GM23248 (cell line): ENCODE measurements at places on chromosomes 12 and 14. TPM values are rescaled to one million over a fixed set of nuclear protein-coding genes. Genes with fewer than 3 reads are reported as not detected.

The NANOG gene
- 0.13 TPM in 1 of 2 replicates, not detected in the other for total RNA-seq

The IAPP gene
- total RNA-seq = not detected in 2 replicates

The KLRD1 gene
- total RNA-seq = 0.11 and 0.13 TPM in 2 replicates

The SYNJ2BP gene
- total RNA-seq = 12.2 and 13.3 TPM in 2 replicates

The IRAK3 gene
- total RNA-seq = 3.7 and 6.6 TPM in 2 replicates

The KRT73 gene
- not detected in 2 replicates for total RNA-seq

DNA sequence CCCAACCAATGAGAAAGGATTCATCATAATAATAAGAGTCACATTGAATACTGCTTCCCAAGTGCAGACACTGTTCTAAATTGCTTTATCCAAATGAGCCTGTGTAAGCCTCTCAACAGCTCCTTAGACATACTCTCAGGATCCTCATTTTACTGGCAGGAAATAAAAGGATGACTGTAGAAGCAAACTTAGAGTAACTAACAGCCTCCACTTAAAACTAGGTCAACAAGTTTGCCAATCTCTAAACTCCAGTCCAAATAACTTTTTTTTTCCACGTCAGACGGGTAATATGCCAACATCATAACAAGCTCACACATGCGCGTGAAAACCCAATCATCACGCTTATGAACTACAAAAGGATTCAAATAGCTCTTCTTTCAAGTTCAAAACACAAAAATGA is 15.3 kb upstream of the DPF3 start:
- H3K27me3 ChIP-seq = no peaks in the 10 kb centered on the region
- peak; percentile 65 for DNase-seq
- H3K27ac ChIP-seq = peak overlapping the region; percentile 41
- peaks cover 52% of the 10 kb centered on the region for H3K4me1 ChIP-seq
- H3K4me3 ChIP-seq = no peak overlapping the region; the same call in 1 of the 2 replicates

GRCh38 chr12:109783135-109783964 is 49.8 kb downstream of the TRPV4 start:
- H3K4me1 ChIP-seq = no peaks in the 10 kb centered on the region
- DNase-seq = no peak
- no peaks in the 10 kb centered on the region for H3K36me3 ChIP-seq
- H3K4me3 ChIP-seq = no peak overlapping the region
- H3K27ac ChIP-seq = no peak overlapping the region

DNA sequence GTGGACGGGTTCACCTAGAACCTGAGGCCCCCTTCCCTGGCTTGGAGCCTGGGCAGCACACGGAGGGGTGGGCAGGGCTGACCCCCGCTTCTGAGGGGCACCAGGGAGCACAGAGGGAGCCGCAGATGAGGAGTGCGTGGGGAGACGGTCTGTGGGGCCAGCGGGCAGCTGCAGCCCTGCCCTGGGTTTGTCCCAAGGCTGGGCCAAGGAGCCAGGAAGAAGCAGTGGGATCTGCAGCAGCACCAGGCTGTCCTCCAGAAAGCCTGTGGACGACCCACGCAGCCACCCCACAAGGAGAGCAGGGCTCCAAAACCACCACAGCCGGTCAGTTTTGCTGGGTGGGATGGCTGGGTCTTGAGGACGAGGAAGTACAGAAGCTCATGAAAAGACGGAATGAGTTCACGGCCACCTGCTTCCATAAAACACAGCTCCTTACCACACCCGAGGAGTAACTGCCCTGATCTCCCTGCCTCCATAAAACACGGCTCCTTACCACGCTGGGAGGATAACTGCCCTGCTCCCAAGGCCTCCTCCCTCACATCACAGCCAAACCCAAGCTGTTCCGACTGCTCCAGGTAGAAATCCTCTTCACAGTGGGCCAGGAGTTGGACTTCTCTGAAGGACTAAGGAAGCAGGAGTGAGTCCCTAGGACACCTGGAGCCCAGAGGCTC is 9.9 kb upstream of the GOLGA3 start:
- peak overlapping the region; percentile 12; the same call in 1 of the 2 replicates for H3K27ac ChIP-seq
- H3K27me3 ChIP-seq = no peaks in the 10 kb centered on the region
- peaks cover 28% of the 10 kb centered on the region for H3K36me3 ChIP-seq
- no peaks in the 10 kb centered on the region for H3K4me1 ChIP-seq
- no peak for DNase-seq
- H3K4me3 ChIP-seq = no peak overlapping the region

GRCh38 chr14:54562334-54562733 is 4.6 kb upstream of the SAMD4A start:
- peaks cover 30% of the 10 kb centered on the region for H3K4me1 ChIP-seq
- peak overlapping the region; percentile 7 for H3K4me3 ChIP-seq
- H3K27ac ChIP-seq = peak overlapping the region; percentile 64
- no peaks in the 10 kb centered on the region for H3K27me3 ChIP-seq
- H3K36me3 ChIP-seq = no peaks in the 10 kb centered on the region
- DNase-seq = peak; percentile 79

- H3K4me1 ChIP-seq = no peaks in the 10 kb centered on the region
- H3K27ac ChIP-seq = no peak overlapping the region
- no peaks in the 10 kb centered on the region for H3K36me3 ChIP-seq
Observed at GRCh38 chr12:18975933-18976332, 153.6 kb upstream of the PLEKHA5 start.

DNA sequence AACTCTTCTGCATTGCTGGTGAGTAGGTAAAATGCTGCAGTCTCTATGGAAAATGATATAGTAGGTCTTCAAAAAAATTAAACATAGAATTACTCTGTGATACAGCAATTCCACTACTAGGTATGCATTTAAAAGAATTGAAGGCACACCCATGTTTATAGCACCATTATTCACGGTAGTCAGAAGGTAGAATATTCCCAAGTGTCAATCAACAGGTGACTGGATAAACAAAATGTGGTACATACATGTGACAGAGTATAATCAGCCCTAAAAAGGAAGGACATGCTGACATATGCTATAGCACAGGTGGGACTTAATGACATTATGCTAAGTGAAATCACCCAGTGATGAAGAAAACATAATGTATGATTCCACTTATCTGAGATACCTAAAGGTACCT is 123.3 kb downstream of the CCER1 start:
- H3K4me1 ChIP-seq = no peaks in the 10 kb centered on the region
- no peak for DNase-seq
- H3K27me3 ChIP-seq = no peaks in the 10 kb centered on the region
- H3K4me3 ChIP-seq = no peak overlapping the region
- H3K27ac ChIP-seq = no peak overlapping the region

DNA sequence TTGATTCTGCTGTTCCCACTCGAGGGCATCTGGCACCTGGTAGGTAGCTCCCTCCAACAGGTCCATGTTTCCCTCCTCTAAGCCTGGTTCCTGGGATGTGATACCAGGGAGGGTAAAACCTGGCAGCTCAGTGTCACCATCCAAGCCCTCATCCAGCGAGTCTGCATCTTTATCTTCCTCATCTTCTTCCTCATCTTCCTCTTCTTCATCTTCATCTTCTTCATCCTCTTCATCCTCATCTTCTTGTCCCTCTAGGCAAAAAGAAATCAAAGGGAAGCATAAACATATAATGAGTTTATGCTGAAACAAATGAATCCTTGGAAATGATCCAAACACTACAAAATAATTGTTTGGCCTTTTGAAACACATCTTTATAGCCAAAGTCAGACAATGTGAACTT is 55.3 kb downstream of the ARMH4 start:
- H3K4me3 ChIP-seq = no peak overlapping the region
- H3K27ac ChIP-seq = no peak overlapping the region
- peaks cover 3% of the 10 kb centered on the region; the same call in 1 of the 2 replicates for H3K4me1 ChIP-seq
- DNase-seq = no peak

DNA sequence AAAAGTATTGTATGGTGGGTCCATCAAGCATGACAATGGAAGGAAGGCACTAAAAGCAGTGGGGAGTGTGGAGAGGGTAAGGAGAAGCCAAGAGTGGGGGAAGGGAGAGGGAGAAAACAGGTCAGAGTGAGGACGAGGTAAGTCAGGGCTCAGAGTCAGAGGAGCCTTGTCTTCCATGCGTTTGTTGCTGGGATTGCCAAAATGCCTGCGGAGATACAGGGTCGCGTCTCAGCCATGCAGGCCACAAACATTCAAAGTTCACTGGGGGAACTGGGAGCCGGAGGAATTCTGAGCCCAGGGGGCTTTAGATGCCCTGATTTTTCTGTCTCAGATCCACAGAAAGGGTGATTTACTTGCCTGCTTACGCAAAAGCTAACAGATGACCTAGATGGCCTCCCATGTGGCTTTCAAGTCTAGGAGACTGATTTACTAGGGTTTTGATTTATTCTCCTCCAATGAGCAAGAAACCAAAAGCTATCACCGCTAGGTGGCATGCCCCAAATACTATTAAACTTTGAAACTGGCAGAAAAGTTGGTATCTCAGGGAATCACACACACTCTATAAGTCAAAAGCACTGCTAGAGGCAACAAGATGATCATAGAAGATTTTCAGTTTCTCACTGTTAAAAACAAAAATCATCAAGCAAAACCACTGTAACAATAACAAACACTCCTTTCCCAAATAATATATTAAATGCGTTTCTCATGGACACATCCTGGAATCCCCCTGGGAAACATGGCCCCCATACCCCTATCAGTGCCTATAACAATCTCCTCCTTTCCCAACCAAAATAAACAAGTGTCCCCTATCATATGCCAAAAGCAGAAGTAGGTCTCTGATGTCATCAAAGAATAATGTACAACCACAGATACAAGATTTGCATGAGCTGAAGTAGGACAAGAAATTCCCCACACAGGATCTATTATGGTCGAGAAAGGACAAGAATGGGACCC is 26.6 kb upstream of the MDM1 start:
- no peaks in the 10 kb centered on the region for H3K27me3 ChIP-seq
- H3K4me3 ChIP-seq = no peak overlapping the region
- no peak overlapping the region for H3K27ac ChIP-seq
- peak; percentile 80 for DNase-seq
- no peaks in the 10 kb centered on the region for H3K36me3 ChIP-seq

DNA sequence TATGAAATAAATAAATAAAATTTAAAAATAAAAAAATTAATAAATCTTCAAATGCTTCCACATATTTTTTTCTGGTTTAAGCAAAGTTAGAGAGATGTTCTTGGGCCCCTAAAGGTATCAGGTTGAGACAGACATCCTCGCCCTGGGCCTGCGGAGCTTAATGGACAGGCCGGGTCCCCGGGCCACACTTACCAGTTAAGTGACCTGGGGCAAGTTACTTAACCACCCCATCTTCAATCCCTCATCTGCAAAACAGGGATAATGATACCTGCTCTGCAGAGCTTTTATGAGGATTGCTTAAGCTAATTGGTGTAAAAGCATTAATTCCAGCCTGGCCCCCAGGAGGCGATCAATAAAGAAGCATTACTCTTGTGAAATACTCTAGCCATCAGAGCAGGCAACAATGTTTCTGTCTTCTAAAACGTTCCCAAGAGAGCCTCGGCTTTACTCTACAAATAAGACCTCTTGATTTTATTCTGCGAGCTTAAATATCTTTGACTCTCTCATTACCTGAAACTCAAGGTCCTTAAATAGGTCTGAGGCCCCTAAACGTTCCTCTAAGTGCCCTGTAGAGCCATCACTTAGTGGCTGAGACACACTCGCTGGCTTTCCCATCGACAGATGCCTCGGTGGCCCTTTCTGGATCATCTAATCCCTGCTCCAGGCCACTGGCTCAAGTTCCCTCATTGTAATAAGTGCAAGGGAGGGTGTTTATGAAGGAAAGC is 81.1 kb upstream of the DIO3 start:
- peaks cover 26% of the 10 kb centered on the region for H3K27me3 ChIP-seq
- DNase-seq = no peak
- no peaks in the 10 kb centered on the region for H3K36me3 ChIP-seq
- H3K4me1 ChIP-seq = peaks cover 13% of the 10 kb centered on the region
- no peak overlapping the region for H3K4me3 ChIP-seq

- DNase-seq = peak; percentile 66
- H3K27ac ChIP-seq = no peak overlapping the region
- H3K36me3 ChIP-seq = no peaks in the 10 kb centered on the region
Observed at GRCh38 chr12:39990122-39991101, 115.5 kb downstream of the SLC2A13 start.

- no peaks in the 10 kb centered on the region for H3K27me3 ChIP-seq
- DNase-seq = no peak
- no peaks in the 10 kb centered on the region for H3K36me3 ChIP-seq
- peak overlapping the region; percentile 81 for H3K27ac ChIP-seq
- H3K4me3 ChIP-seq = peak overlapping the region; percentile 48; the same call in 1 of the 2 replicates
Observed at GRCh38 chr12:124726596-124727263, 136.9 kb downstream of the SCARB1 start.

DNA sequence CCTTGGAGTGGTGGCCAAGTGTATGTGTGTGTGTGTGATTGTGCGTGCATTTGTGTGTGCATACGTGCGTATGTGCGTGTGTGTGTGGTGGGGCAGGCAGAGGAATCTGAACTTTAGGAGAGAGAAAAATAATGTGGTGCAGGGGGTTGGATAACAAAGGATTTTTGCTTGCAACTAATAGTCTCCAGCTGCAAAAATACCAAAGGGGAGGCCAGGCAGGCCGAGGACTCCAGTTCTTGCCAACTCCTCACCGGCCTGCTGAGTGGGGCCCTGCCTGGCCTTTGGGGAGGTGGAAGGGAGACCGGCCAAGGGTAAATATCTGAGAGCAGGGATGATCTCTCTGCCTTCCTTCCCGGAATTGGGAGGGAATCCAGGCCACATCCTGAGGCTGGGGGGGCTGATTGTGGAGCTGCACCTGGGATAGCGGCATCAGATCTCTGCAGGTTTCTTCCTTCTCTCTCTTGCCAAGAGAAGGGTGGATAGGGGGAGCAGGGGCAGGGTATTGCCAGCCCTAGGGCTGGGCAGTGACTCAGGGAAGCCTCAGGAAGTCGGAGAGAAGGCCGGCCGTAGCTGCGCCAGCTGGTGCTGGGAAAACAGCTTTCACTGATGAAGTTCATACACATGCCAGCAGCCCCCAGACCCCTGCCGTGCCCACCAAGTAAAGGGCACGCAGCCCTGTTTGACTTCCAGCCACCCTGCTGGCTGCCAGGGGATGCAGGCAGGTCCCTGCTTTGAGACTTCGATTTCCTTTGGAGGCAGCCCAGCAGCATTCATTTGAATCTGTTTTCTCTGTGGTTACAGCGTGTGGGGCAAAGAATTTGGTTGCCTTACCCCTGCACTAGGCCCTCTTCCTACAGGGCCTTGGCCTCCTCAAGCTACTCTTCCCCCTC is 4.6 kb upstream of the LRP1-AS start:
- peak overlapping the region; percentile 37 for H3K4me3 ChIP-seq
- peaks cover 41% of the 10 kb centered on the region for H3K36me3 ChIP-seq
- DNase-seq = peak; percentile 91
- peak overlapping the region; percentile 98 for H3K27ac ChIP-seq
- H3K27me3 ChIP-seq = no peaks in the 10 kb centered on the region

DNA sequence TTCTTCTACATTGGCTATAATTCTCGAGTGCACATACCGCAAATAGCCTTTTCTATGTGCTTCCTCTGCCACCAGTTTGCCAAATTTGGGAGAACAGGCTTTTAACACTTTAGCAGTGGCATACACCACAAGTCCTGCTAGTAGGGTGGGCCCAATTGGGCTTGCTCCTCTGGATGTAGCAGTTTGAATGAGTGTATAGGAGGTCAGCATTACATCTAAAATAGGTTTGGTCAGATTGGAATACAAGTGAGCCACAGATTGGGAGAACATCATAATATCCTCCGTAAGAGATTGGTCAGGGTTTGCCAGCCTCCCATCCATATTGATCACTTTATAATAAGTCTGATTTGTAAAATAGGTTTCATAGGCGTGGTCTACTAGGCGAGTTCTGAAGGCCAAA is 902 bp downstream of the ABCD2 start:
- H3K36me3 ChIP-seq = no peaks in the 10 kb centered on the region
- H3K27ac ChIP-seq = no peak overlapping the region
- no peak for DNase-seq
- no peaks in the 10 kb centered on the region for H3K27me3 ChIP-seq
